Motor neuron (in vitro differentiated cells): ENCODE measurements at places on chromosomes 4 and X. TPM values are rescaled to one million over a fixed set of nuclear protein-coding genes. Genes with fewer than 3 reads are reported as not detected.

ADGRG4 gene
- under 0.01 TPM in 1 of 2 replicates, not detected in the other for total RNA-seq

CFP gene
- total RNA-seq: 0.60 and 1.4 TPM in 2 replicates

OTUD5 gene
- total RNA-seq: 27.7 and 30.4 TPM in 2 replicates

PTCHD1 gene
- 0.10 and 0.15 TPM in 2 replicates for total RNA-seq

MAGEA9 gene
- total RNA-seq: not detected in 2 replicates

TAF9B gene
- 26.2 and 28.6 TPM in 2 replicates for total RNA-seq

ZNF732 gene
- total RNA-seq: 0.56 TPM in 2 replicates

EGF gene
- 9.3 and 11.3 TPM in 2 replicates for total RNA-seq

UCHL1 gene
- 103 and 109 TPM in 2 replicates for total RNA-seq

XG gene
- 0.69 TPM in 1 of 2 replicates, not detected in the other for total RNA-seq

- peak; percentile 98 for ATAC-seq
These were observed 44.2 kb downstream of the TBC1D14 start for GRCh38 chr4:6953751-6954380.

DNA sequence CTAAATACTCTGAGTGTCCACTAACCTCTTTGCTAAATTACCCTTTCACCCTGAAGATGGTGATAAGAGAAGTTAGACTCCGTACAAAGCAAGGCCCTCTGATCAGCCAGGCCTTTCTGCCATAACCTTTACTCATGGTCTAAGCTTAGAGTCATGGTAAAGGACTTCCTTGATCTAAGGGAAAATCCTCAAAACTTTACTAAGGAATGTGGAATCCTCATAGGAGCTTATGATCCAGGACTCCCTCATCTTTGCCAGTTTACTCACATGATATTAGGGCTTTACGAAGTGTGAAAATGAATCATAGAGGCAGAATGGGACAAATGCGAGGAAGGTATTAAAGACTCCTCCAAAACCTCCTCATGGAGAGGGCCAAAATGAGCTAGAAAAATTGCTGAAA is 7.9 kb upstream of the FAM13A start:
- no peak for ATAC-seq

DNA sequence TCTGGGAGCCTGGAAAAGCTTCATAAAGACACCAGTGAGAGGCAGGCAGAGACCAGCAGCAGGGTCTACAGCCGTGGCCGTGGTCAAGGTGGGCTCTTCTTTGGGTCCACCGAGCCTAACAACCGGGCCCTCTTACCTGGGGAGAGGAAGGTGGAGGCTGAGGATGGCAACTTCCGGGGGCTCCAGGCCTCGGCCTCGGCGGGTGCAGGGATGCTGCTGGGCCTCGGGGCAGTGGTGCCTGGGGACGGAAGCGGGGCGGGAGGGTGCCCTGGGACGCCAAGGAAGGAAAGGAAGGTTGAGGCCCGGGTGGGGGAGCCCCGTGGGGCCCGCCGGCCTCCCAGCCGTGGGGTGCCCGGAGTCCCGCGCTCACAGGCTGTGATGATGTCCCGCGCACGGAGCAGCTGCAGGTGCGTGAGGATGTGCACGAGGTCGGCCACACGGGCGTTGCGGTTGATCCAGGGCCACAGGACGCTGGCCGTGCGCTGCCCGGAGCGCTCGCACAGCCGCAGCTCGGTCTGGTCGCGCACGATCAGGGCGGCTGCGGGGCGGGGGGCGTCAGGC is 561 bp downstream of the IRAK1 start:
- ATAC-seq: peak; percentile 39

DNA sequence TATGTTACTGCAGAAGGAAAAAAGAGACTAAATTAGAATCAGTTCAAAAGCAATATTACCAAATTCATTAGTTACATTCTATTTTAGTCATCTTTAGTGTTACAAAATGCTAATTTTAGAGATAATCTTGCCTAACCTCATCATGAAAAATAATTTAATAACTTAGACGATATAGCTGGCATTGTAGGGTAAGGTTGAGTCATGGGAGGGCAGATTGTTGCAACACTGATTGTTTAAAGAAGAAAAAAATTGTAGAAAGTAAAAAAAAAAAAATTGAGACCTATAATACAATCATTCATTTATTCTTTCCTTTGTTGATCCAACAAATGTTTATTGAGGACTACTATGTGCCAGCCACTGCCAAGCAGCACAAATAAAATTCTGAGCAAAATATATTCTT is 330.9 kb downstream of the GBA3 start:
- no peak for ATAC-seq

GRCh38 chrX:19373351-19373891 is 29.7 kb downstream of the PDHA1 start:
- no peak for ATAC-seq

DNA sequence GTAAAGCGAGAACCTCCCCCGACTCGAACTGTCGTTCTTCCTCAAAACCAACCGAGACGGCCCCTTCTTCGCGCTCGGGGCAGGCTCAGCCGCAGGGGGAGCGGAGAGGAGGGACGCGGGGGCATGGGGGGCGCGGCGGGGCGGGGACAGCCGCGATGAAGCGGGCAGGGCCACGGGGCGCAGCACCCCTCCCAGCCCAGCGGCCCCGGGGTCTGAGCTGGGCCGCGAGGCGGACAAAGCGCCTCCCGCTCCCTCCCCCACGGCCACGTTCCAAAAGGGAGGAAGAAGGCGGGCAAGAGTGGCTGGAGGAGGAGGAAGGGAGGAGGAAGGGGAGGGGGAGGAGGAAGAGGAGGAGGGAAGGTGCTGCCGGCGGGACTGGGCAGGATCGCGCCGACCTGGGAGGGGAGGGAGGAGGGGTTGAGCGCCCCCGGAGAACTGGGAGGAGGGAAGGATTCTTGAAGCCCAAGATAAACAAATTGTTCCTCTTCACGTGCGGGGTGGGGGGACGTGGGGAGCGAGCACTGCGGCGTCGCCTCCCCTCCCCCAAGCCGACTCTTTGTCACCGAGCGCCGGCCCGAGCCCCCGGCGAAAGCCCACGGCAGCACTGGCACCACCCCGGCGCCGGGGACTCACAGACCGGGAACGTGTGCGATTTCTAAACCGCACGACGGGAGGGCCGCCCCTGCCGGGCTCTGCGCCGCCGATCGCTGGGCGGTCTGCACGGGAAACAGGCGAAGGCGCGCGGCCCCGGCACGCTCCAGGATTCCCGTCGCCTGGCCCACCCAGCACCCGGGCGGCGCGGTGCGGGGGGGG is 2.9 kb downstream of the MAML3 start:
- ATAC-seq: peak; percentile 28

- ATAC-seq: no peak
These were observed 37.7 kb downstream of the NBDY start for GRCh38 chrX:56766554-56767347.

DNA sequence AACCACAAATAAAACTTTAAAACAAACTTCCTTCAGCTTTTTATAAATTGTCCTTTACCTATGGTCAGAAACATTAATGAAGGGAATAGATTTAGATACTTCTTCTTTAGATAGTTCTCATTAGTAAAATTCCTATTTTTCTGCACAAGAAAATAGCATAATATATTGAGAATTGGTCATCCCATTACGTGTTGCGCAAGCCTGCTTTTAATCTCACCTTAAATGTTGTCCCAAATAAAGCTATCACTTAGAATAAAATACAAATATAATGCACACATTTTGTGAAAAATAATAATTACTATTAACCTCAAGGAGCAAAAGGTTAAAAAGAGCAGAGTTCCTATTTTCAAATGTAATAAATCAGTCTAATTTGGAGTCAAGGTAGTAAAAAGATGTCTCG is 95.2 kb upstream of the TTC29 start:
- ATAC-seq: no peak

DNA sequence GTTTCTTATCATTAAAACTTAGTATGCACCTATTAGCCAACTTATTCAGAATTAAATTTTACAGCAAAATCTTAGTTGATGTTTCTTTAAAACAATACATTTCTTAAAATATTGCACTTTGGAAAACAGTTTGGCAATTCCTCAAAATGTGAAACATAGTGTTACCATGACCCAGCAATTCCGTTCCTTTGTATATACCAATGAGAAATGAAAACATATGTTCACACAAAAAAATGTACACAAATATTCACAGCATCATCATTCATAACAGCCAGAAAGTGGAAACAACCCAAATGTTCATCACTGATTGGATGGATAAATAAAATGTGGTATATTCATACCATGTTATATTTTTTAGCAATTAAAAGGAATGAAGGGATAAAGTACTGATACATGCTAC is 50.2 kb downstream of the WDR44 start:
- ATAC-seq: no peak

- ATAC-seq: no peak
These were observed 304.7 kb upstream of the TAPT1 start for GRCh38 chr4:16530688-16531635.

DNA sequence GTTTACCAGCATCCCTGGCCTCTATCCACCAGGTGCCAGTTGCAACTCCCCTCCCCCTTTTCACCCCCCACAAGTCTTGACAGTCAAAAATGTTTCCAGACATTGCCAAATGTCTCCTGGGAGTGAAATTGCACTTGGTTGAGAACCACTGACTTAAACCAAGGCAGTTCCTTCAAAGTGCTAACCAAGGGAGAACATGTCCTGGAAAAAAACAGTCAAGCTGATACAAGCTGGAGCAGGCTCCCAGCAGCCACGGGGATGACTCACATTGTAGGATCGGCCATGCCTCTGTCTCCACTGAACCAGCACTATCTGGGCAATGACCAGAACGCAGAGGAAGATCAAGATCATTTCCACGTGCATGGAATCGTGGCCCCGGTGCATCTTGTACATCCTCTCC is 11.4 kb downstream of the RNF175 start:
- no peak for ATAC-seq

DNA sequence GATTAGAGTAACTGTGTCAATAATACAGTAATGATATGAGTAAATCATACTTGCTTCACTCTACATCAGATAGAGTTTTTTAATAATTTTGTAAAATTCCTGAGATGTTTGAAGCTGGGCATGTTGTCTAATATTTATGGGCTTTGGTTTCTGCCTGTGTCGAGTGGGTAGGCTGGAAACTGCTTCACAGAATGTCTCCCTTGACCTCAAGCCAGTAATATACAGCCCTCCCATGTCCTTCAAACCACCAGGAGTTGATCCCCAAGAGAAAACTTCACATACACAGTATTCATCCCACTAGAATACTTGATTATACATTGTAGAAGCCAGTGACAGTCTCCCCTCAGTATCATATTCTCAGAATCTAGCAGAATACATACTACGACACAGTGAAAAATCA is 284.8 kb upstream of the TENM3 start:
- no peak for ATAC-seq

- no peak for ATAC-seq
These were observed 36.7 kb downstream of the FOXR2 start for GRCh38 chrX:55659931-55660330.

DNA sequence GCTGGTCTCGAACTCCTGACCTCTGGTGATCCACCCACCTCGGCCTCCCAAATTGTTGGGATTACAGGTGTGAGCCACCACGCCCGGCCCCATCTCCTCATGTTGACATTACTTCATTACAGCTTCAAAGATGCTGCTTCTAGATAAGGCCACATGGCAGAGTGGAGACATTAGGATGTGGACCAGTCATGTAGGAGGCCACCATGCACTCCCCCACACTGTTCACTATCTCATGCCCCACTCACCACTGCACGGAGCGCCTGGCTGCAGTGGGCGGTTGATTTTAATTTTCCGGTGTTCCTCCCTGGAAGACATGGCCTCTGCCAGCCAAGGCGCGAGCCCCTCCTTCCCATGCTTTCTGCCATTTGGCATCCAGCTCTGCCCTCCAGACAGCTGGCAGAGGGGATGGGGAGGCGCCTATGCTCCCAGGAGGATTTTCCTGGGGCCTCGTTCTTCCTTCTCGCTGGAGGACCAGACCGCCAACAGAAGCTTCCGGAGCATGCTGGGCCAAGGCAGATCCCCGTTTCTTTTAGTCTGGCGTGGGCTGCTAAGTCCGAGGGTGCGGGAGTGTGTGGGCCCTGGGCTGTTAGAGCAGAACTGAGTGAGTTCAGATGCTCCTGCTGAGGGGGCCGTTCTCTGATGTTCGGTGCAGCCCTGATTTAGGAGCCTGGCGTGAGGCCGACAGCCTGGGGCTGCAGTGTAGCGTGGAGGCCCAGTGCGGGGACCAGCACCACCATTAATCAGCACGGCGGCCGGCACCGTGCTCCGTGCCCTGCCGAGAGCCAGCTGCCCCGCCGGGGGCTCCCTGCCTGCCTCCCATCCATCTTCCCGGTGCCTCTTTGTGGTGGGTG is 93.1 kb downstream of the SORCS2 start:
- ATAC-seq: peak; percentile 89

GRCh38 chr4:78136109-78137081 is 79.3 kb downstream of the FRAS1 start:
- ATAC-seq: no peak

- peak; percentile 74 for ATAC-seq
These were observed 158.4 kb downstream of the CHIC2 start for GRCh38 chr4:53905941-53906377.

DNA sequence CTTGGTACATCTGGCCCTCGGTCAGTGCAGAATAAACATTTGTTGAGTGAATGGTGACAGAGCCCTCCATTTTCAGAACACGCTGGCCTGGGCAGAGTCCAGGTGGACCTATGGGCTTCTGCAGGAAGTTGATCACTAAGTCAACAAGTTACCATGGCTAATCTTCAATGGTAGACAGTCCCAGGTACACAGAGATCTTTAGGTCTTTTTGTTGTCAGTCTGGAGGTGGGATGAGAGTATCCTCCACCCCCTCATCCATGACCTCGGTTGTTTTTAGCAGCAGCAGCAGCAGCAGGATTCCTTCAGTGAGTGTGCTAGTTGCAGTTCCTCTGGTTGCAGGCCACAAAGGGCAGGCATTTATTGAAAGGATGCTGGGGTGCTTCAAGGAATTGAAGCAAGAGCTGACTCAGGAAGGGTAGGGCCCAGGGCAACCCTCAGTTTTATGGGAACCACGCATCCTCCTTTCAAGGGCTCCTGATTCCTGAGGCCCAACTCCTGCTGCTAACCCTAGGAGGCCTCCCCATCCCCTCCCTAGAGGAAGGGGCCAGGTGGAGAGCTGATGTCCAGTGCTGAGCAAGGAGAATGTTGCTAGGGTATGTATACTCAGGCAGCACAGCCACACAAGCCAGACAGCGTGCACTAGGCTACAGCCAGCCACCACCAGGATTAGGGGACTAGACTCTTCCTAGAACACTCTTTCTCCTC is 1.7 kb upstream of the USP27X start:
- no peak for ATAC-seq

GRCh38 chrX:100625985-100626491 is 10.6 kb downstream of the TSPAN6 start:
- ATAC-seq: no peak

GRCh38 chr4:160044693-160045092 is 941.8 kb downstream of the RAPGEF2 start:
- no peak for ATAC-seq

DNA sequence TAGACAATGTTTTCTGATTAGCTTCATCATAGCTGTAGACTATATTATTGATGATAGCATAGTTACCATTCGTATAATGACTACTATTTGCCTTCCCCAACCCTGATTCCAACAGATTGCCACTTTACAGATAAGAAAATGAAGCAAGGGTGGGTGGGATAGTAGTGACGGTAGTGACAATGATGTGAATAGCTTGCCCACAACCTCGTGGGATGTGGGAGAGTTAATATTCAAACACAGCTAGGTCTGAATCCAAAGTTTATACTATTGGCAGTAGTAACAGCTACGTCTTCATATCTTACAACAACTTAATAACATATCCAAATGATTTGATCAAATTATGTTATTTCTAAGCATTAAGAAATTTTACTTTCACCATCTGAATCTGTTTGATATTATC is 766.8 kb upstream of the FTHL17 start:
- no peak for ATAC-seq

GRCh38 chr4:101156619-101157310 is 190.6 kb downstream of the PPP3CA start:
- no peak for ATAC-seq
